Stimulated activated CD4-positive, alpha-beta T cell treated with anti-CD3 and anti-CD28 coated beads, Interleukin-15, amount 100 ng/mL, for 1 hour (primary cell): ENCODE measurements at places on chromosomes 2 and 18.

DNA sequence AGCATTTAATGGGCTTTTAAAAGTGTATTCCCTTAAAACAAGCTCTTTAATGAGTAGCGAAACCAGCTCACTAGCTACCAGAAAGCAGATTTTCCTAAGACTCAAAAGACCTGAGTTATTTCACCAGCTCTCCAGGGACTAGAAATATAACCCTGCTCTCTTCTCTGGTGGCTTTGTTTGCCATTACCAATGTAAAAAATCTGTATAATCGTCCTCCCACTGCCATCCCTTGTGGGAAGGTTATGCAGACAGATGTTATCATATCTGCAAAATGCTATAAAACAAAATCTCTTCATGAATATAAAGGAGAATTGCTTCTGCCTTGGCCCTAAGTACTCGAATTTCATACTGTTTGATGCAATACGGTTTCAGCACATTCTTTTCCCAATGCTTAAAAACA lies 335.2 kb downstream of the NUP35 start:
- DNase-seq = no peak

- DNase-seq = no peak
These were observed 372.8 kb downstream of the TMX3 start for GRCh38 chr18:68342039-68342659.

DNA sequence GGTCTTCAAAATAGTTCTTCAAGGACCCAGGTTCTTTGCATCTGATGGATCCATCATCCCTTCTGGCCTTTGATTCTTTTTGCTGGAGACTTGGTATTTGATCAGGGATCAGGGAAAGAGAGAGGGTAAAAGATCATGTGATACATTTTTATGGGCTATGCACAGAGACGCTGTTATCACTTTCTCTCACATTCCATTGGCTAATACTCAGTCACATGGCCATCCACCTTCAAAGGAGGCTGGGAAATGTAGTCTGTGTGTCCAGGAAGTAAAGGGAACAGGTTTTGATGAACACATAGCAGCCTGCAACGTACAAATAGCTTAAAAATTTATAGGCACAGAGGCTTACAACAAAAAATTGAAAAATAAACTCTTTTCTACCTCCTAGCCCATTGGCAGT lies 629.6 kb upstream of the FANCL start:
- DNase-seq = no peak

DNA sequence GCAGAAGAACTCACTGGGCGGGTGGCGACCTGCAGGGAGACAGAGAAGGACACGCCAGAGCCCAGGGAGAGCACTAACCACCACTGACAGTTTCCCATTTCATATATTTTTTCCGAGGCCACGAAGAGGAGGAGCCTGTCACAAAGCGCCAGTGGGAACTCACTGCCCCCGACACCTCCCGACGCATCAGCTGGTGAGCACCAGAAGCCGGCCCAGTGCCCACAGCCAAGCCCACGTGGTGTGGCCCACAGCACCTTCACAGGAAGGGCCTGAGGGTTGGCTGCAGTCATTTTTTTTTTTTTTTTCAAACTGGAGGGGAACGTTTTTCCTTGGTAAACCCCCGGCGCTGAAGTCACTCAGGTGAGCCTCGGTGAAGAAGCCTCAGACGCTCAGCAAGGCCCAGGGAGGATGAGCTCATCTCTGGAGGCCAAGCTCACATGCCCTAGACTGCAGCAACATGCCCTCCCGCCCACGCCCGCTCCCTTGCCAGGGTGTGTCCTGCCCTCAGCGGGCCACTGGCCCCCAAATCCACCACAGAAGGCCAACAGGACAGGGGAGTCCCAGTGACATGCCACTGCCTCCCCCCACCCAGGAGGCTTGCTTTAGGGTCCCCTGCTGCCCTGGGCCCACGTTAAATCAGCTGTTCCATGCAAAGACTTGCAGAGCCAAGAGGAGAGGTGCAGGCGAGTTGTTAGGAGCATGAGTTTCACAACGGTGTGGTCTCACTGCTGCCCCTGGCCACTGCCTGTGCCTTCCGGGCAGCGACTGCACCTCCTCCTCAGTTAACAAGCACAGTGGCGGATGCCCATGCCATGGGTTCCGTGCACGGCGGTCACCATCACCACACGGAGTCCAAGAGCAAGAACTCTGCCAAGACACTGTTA lies 68.1 kb downstream of the PARD6G start:
- no peak for DNase-seq

DNA sequence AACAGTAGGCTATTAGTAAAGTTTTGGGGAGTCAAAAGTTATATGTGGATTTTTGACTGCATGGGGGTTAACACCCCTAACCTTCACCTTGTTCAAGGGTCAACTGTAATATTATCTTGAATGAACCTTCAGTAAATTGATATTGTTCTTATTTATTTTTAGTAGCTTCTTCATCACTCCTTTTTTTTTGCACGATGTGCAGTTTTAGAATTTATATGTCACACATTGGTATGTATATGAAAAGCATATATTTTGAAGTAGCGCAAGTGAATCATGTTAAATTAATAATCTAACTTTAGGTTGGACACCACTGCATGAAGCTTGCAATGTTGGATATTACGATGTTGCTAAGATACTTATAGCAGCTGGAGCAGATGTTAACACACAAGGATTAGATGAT lies 79.9 kb downstream of the ANKRD12 start:
- no peak for DNase-seq
